ENCODE measurements at places on chromosomes 3 and 15.

DNA sequence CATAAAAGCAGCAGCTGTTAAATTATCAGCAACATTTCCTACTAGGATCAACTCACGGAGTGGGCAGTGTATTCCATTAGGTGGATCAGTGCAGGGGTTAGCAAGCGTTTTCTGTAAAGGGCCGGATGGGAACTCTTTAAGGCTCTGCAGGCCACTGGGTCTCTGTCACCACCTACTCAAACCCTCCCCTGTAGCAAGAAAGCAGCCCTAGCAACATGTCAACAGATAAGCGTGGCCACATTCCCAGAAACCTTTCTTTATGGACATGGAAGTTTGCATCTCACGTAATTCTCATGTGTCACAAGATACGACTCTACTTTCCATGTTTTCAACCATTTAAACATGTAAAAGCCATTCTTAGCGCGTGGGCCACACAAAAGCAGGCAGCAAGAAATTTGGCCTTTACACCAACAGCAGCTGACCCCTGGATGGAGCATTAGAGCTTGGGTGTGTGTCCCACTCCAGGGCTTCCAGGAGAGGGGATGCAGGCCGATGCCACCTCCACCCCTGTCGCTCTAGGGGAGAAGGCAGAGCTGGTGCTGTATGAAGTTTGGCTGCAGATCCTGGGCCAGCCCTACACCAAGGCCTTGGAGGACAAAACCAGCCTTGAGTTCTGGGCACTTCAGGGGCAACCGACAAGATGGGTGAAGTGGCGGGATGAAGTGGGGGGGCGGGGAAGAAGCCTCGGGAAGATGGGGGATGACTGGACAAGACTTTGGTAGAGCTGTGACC lies 48.2 kb upstream of the CSPG4 start:
- no peak for DNase-seq

DNA sequence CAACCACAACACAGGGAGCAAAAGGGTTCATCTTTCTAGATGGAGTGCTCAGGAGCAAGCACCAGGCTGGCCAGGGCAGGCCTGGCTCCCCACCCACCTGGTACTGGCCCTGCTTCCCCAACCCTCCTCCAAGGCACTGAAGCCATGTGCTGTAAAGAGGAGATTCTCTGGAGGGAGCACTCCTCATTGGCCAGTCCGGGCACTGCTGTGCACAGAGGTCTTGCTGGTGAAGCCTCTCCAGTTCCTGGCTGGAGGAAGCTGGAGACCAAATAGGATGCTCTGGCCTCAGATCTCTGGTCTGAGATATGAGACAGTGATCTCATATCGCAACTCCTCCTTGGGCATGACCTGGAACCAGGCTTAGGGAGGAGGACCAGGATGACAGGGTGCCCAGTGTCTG lies 7.7 kb upstream of the SEMA3F start:
- no peak for DNase-seq

- no peak for DNase-seq
Measured at GRCh38 chr15:66440501-66440900, 53.8 kb downstream of the MAP2K1 start.

DNA sequence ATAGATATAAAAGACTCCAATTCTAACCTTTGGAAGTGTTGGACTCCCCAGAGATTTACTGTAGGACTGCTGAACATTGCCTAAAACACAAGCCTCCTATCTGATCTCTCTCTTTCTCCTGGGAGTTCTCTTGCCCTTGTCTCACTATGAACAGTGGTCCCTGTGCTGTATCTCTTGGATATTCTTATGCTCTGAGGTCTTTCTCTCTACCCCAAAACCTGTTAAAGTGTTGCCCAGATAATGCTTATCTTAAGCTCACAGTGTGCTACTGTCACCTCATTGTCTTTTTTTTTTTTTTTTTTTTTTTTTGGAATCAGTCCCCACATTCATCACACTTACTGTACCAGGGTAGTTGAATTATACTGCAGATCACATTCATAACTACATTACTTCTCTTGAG lies 131.0 kb upstream of the CBLB start:
- DNase-seq: no peak

DNA sequence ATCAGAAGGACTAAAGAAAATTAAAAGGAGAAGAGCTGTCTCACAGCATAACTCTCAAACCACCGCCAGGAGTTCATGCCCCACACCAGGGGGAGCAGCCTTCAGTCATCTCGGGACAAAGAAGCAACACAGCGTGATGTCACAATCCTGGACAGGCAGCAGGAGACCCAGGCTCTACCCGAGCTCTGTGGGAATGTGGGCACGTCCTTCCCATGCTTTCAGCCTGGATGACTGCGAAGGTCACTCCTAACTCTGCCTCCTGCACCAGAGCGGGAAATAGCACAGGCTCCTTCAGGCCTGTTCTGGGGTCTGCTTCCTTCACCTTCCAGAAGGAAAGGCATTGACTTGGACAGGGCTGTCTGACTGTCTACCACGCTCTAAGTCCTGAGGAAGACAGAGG lies 31.3 kb downstream of the NOX5 start:
- DNase-seq: no peak

- DNase-seq: no peak
Measured at GRCh38 chr3:148232389-148232788, 465.3 kb upstream of the AGTR1 start.

DNA sequence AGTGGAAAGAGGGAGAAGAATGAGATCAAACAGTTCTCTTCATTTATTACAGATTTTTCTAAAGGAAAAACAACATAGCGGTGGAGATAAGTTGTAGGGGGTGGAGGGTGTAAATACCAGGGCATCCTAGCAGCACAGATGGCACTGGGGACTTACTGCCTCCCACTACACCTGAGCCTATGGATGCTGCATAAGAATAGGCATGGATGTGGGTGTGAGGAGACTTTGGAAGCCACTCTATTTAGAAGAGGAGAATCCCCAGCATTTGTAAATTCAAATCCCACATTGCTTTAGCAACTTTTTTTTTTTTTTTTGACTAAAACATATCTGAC lies 27.4 kb upstream of the IL1RAP start:
- DNase-seq: no peak

DNA sequence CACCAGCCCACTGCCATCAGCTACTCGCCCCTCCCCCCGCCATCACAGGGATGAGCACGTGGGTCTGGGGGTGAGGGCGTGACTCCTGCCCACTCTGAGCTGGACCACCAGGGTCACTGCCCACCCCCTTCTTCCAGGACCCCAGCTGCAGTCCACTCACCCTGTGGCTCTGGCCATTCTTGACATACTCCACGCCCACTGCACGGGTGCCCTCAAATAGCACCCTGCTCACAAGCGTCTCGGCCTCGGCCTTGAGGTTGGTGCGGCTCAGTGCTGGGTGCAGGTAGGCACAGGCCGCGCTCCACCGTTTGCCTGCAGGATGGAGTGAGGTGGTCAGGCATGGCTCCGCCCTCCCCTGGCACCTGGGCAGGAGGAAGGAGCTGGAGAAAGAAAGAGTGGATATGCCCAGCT lies 23.9 kb downstream of the CHDH start:
- DNase-seq: no peak

DNA sequence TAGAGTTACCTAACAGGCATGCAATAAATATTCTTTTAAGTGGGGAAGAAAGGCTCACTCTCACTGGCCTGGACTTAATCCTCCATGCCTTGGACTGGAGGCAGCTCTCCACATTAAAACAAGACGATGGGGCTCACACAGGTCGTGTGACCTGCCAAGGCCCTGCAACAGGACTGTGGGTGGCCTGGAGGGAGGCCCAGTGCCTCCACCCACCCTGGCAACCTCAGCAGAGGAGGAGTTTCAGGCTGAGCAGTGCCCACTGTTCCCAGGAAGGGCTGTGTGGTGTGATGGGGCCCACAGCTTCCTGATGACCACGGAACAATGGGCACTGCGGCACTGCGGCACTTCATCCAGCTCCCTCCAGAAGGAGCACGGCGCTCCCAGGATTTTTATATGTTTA lies 5.5 kb downstream of the UROC1 start:
- DNase-seq: no peak

- no peak for DNase-seq
Measured at GRCh38 chr3:113231827-113232253, 20.5 kb downstream of the BOC start.

DNA sequence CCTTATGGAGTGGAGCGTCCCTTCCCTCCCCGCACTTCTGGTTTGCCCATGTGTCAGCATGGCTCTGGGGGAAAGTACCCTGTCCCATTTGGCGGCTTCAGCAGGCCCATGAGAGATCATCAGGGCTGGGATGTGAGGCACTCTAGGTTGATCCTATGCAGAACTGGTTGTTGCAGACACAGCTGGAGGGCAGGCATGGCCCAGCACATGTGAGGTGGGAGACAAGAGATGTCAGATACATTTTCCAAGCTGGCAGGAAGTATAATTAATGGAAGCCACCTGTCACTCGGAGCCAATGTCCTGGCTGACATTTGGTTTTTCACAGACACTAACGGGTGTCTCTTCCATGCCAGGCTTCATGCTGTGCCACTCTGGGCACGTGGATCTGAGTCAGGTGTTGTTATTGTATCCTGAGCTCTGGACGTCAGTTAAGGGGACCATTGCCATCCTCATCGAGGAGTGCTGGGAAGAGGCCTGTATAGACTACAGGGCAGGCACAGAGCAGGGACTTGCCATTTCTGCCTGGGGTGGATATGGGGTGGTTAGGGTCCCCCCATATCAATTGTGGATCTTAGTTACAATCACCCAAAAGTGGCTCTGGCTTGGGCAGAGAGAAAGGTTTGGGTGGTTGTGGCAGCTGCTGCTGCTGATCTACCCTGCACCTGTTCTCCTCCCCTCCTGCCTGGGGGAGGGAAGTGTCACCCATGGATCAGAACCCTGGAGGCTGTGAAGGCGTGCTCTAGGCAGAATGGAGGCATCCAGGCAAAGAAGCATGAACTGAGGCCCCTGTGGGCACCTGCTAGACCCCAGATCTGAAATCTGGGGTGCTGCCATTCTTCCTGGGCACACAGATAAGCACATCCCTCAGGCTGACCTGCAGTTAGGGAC lies 140.7 kb downstream of the FBLN2 start:
- no peak for DNase-seq

DNA sequence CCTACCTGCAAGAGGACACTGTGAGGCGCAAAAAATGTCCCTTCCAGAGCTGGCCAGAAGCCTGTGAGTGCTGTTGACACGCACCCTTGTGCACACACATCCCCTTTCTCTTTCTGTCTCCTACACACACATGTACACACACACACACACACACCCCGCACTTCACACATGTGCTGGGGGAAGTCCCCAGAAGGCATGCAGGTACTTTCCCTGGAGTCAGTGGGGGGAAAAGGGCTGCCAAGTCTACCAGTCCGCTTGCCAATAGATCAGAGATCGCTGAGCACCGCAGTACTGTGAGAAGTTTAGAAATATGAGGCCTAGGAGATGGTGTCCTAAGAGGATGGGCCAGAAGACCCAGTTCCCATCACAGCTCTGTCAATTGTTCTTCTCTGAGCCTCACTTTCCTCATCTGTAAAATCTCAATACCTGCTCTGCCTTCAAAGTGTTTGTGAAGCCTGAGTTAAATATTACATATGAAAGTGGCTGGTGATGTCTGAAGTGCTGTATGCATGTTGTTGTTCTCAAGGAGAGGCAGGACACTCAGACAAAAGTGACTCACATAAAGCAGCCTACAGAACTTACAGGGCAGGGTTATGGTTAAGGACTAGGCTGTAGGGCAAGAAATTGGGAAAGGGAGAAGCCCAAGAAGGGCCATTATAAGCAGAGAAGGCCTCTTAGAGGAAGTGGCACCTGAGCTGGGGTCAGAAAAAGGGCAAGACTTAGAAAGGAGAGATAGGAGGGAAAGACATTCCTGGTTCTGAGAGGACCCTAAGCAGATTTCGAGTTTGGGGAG lies 6.8 kb downstream of the IL17RE start:
- DNase-seq: no peak

DNA sequence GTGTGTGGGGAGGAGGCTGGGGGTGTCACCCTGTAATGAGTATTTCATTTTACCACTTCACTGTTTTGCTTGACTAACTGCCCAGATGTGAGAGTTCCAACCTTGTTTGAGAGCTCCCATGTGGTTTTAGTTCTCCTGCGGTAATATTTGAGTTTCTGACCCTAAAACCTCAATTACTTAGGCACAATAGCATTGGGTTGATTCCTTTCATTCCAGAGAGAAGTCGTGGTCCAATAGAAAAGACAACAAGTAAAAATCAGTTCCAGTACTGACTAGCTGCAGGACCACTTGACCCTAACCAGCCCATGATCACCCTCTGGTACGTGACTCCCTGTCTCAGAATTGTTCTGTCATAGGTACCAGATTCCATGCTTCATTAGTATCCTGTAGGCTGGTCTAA lies 630.4 kb downstream of the CADM2 start:
- no peak for DNase-seq

GRCh38 chr3:184757022-184757651 lies 45.3 kb upstream of the MAGEF1 start:
- DNase-seq: peak; percentile 55

DNA sequence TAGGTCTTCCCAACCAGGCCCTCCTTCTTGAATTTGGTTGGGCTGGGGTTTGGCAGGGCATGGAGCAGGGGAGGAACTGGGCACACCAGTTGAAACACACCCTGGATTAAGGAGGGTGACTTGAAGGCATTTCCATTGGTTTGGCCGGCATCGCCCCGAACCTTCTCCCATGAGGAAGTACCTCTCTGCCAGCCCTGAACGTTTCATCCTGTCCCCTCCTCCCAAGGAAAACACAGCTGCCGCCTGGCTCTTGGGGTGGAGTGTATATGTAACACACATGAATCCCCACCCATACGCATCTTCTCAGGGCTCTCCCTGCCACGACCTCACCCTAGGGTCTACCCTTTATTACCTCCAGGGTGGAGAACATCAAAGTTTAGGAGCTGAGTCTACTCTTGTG lies 14.6 kb downstream of the UBAP1L start:
- DNase-seq: no peak

DNA sequence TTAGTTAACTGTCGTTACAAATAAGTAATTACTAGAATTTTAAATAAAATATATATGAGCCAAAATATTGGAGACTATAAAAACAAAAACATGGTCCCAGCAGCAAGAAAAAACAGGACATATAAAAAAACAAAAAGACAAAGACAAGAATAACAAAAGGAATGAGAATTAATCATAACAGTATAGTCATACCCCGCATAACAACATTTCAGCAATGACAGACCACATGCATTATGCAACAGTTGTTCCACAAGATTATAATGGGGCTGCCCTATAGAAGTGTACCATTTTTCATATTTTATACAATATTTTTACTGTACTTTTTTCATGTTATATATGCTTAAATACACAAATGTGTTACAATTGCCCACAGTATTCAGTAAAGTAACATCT lies 5.6 kb downstream of the HLTF start:
- DNase-seq: no peak

DNA sequence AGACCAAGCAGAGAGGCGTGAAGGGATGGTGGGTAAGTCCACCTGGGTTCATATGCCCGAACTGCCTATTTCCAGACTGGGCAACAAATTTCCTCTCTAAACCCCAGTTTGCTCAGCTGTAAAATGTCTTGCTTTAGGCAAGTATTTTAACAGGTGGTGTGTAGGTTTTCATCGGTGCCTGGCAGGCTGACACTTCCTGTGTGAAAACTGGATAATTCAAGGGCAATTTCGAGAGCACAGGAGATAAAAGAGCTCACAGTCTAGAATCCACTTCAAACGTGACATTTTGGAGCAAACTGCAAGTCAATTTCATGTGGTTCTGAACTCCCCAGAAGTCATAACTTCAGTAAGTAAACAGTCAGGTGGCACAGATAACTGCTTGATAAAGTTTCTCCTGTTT lies 112.2 kb downstream of the OXNAD1 start:
- DNase-seq: no peak

- no peak for DNase-seq
Measured at GRCh38 chr3:160617636-160618035, 52.3 kb upstream of the KPNA4 start.

- no peak for DNase-seq
Measured at GRCh38 chr3:186167646-186168395, 58.9 kb upstream of the ETV5 start.

Data from left ventricle myocardium inferior (tissue), 1 donor.